A549 treated with CpdA at 1 μM for 4 hours (cell line): ENCODE measurements at places on chromosomes 1 and 21. TPM values are rescaled to one million over a fixed set of nuclear protein-coding genes. Genes with fewer than 3 reads are reported as not detected.

RAB25 gene
- total RNA-seq, result 0.31 to 0.36 TPM in 2 of 5 replicates, not detected in the others

CD84 gene
- total RNA-seq, result not detected in 5 replicates

DIO1 gene
- total RNA-seq, result not detected in 5 replicates

KCNJ15 gene
- total RNA-seq, result 0.12 to 0.50 TPM (median 0.26 TPM) in 5 replicates

SLC45A3 gene
- 4.9 to 7.3 TPM (median 6.8 TPM) in 5 replicates for total RNA-seq

TCHH gene
- 0.14 to 0.24 TPM (median 0.19 TPM) in 5 replicates for total RNA-seq

GJA9 gene
- total RNA-seq, result 0.06 TPM in 1 of 5 replicates, not detected in the others

RGS7 gene
- total RNA-seq, result 0.03 to 0.12 TPM (median 0.09 TPM) in 4 of 5 replicates, not detected in the other

NCDN gene
- 12.9 to 18.7 TPM (median 18.5 TPM) in 5 replicates for total RNA-seq

C1orf198 gene
- 14.8 to 19.6 TPM (median 17.2 TPM) in 5 replicates for total RNA-seq

MSH4 gene
- 0.01 TPM in 1 of 5 replicates, not detected in the others for total RNA-seq

S100A1 gene
- total RNA-seq, result 0.55 to 0.96 TPM (median 0.86 TPM) in 4 of 5 replicates, not detected in the other

BTBD19 gene
- 2.4 to 3.8 TPM (median 2.6 TPM) in 5 replicates for total RNA-seq
